ENCODE measurements at places on chromosomes 2 and 18.

GRCh38 chr2:239966029-239966852 is 58.9 kb downstream of the NDUFA10 start:
- DNase-seq = no peak

DNA sequence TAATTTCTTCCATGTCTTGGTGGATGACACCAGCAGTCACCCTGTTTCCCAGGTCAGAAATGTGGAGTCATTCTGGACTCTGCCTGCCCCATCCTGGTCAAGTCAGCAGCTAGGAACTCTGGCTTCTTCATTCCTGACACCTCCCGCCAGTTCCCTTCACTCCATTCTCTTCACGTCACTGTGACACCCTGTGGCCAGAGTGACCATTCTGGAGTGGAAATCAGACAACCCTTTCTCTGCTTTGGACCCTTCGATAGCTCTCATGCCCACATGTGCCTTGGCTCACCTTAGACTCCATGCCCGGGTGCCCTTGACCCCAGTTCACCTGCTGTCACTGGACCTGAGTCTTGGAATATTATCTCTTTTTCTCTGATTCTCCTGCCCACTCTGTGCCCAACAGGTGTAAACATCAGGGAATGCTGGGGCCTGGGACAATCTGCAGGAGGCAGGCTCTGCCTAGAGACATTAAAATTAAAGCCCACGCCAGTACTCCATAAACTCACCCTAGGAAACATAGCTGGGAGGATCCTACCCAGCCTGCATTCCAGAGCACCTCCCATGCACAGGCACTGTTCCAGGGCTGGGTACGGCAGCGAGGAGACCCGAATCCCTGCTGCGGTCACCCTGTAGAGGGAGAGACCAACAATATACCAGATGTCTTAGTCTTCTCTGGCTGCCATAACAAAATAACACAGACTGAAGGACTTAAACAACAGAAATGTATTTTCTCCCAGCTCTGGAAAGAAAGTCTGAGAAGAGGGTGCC is 41.1 kb upstream of the FAHD2A start:
- DNase-seq = no peak

DNA sequence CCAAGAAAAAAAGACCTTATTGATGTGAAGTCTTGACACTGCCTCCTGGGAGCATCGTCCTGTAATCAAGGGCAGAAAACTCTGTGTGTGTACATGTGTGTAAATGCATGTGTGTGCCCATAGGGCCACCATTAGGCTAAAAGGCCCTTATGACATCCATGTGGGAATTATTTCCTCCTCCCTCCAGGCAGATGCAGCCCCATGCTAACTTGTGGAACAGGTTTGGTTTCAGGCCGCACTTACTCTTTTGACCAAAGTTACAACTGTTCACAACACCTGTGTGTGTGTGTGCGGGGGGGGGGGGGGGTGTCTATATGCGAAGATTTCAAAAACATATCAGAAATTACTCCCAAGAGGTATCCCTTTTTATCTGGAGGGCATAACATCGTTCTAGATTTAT is 87.4 kb upstream of the SLC14A2 start:
- DNase-seq = no peak

DNA sequence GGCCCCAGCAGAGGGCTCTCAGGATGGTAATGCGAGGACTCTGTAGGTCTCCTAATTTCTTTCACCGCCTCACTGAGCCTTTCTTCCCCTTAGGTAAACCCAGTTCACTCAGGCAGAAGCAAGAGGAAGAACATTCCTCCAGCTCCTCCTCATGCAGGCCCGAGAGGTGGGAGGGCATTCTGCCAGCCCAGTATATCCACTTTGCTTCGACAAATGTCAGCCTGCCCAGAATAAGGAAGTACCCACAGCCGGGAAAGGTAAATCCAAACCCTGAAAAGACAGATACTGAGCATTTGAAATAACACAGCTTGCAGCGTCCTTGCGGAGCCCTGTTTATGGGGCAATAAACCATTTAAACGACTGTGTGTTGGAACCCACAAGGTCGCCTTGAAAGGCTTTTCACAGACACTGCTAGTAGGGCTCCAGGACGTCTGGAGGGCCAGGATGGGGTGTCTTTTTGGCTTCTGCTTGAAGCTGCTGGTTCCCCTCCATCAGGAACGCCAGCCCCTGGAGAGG is 63.0 kb upstream of the STPG4 start:
- DNase-seq = no peak

DNA sequence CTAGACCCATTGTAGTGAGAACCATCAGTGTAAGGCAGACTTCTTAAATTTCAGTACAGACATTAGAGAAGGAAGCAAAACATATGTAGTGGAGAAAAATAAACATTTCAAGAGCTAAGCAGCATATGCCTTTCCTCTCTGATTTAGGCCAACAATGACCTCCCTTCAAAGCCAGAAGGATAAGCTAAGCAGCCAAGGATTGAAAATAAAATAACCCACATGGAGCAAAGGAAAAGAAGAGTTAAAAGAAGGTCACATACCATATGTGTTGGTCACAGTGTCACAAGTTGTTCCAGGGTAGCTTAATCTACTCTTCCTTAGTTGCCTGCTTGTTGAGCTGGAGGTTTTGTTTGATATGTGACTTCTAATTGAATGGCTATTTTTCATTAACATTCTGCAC is 15.6 kb upstream of the LAMA1 start:
- no peak for DNase-seq

- DNase-seq = no peak
Measured at GRCh38 chr2:6421138-6421730, 444.5 kb downstream of the CMPK2 start.

DNA sequence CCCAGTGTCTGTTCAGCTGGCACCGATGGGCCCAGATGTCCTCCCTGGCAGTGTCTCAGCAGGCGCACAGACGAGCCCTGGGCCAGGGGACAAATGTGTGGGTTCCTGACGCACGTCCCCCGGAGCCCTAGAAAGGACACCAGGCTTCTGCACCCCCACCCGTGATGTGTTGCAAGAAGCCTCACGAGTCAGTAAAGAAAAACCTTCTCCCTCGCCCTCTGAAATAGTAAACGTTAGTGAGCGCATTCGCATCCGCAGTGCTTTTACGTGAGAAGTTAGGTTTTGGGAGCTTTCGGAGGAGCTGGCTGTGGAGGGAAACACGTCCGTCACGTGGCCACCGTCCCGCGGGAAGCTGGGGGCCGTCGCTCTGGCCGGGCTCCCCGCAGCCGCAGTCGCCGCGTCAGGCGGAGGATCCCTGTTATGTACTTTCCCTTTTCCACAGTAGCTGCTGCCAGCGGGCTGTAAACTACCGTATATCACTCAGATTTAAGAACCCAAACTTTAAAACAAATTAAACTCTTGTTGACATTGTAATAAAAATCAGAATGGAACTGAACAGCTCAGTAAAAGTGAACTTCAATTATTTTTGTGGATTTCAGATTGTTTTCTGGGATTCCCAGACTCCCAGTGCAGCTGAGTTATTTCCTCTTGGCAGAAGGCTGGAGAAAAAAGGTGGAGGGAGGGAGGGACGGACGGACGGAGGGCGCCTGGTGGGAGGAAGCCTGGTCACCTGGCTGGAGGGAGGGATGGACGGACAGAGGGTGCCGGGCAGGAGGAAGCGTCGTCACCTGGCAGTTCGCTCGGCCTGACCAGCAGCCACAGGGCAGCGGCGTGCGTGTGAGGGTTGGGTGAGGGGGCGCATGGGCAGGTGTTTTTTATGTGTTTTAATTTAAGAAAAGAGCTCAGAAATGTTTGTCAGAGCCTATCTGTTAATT is 112.1 kb downstream of the NFATC1 start:
- no peak for DNase-seq

DNA sequence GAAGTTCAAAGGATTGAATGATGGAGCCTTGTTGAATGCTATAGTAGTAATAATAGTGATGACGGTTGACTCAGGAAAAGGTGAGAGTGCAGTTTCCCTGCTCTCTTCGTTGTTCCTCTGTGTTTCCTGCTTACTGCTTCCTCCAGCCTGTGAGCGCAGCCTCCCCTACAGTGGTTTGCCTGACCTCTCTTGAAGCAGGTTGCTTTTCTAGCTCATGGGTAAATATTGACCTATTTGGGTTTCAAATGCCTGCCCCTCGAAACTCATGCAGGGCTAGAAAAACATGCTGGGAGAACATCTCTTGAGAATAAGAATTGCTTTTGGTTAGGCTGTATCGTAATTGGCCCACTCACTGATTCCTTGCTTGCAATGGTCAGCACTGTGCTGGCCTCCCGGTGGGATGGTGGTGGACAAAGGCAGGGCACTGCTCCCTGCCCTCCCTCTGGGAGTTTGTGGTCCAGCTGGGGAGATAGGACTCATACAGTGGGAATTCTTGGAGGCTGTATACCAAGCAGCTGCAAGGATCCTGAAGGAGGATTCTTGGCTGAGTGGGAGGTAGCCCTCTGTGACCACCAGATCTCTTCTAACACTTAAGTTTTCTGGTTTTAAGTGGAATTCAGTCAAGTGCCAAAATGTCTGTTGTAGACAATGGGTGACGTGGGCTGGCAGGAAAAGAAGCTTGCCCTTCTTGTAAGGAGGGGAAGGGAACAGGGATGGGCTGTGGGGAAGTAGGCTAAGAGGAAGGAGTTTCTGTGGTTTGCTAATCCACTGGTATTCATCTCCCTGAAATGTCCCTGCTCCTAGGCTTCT is 5.4 kb upstream of the RNF181 start:
- DNase-seq = no peak

DNA sequence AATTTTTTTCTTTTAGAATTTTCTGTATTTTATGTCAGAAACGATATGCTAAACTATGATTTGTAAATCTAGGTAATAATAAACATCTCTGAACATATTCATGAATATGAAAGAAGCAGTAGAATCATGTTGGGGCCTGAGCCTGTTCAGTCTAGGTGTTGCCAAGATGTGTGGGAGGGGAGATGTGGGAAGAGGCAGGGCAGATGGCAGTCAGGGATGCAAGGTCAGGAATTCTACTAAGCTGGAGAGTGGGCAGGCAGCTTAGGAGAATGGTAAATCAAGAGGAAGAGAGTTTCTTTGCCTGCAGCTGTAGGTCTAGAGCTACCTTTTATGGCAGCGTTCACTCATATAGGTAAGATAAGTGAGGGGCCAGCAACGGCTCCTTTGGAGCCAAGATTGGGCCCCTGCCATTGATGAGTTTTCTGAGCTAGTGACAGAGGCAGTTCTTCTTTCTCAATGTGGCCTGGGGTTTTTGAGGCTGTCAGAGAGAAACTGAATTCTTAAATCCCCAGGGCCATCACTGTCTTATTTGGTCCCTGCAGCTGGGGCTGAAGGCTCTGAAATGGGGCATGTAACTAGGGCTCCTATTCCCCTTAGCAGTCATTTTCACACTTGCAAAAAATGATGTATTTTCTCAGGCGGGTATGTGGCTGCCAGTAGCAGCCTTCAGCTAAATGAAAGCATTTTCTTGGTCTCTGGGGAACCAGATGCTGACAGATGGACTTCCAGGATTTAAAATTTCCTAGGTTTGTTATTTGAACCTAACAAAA is 232.8 kb downstream of the PIK3C3 start:
- no peak for DNase-seq

DNA sequence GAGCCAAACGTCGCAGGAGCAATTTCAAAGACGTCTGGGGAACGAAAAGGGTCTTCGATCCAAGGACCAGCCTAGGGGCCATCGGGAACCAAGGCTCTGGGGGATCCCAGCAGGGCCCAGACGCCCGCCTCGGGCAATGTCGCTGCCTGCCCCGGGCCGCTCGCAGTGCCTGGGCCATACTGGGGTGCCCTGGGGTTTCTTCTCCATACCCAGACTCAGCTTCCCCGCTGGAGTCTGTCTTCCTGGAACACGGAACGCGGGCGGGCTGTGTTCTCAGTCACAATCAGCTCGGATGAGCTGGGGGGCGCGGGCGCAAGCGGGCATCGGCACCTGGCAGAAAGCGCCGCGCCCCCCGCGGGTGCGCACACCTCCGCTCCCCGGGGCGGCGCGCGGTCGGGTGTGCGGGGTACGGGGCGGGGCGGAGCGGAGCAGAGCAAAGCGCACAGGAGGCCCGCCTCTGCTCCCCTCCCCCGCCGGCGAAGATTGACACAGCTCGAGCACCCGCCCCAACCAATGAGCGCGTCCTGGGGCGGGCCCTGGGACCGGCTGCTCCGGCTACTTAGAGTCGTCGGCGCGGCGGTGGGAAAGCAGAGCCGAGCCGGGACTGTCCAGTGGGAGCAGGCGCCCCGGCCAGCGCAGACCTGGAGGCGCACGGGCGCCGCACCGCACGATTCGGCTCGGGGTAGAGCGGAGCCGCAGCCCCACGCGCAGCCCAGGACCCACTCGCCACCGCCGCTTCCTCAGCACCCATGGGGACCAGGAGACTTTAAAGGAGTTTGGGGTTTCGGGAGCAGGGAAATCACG is at the start of gene LRATD1:
Gene LRATD1, plus strand, starts transcription at position 585 of the 804 bp plus-strand sequence. CDS start 1,263 bp downstream, outside the sequence.
- no peak for DNase-seq

DNA sequence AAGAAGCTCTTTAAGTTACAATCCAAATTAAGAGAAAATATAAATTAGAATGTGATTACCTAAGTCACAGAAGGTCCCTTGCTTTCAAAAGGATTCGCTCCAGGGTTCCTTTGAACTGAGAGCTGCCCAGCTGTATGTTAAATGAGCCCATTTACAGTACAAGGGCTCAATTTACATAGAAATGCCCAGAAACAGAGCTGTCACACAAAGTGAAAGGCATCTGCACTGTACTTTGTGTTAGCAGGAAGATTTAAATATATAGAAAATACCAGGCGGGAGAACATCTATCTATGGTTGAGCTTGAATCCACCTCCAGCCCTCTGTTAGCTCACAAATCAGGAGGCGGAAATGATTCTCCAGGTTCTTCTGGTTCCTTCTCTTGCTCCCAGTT is 272.9 kb downstream of the PAX3 start:
- no peak for DNase-seq

DNA sequence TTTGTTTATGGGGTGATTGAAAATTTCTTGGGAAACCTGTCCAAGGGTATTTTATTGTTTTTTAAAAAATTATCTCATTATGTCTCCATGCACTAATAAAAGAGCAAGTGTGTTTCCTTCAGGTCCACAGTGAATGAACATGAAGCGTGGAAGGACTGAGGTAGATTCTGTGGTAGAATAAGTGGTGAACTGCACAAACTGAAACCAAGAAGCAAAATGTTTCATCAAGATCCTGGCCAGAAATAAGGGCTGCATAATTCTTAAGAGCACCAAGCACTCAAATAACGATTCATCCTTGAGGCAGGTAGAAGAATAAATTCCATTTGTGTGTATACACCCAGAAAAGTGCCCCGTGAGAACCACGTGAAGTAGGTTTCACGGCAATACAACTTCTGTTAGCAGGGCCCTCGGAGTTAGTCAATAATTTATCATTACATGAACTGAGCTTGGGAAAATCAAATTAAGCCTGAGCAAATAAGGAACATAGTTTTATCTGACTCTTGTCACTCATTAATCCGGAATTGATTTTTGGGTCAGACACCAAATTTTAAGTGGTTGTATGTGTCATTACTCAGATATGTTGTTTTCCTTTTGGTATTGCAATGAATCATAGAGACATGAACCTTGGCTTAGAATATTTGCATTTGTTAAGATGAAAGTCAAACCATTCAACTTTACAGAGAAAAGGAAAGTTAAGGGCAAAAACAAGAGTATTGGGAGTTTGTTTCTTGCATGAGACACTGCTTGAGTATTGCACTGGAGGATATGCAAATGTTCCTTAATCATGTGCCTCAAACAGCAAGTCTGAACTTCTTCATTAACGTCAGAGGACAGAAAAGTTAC is 472.6 kb upstream of the NETO1 start:
- DNase-seq = no peak
